ENCODE measurements at places on chromosomes 16 and 17. TPM values are rescaled to one million over a fixed set of nuclear protein-coding genes. Genes with fewer than 3 reads are reported as not detected.
A peak's percentile ranks its signal among the peaks of the same experiment; 100 is the strongest.

The DHRS7C gene
- total RNA-seq = 0.24 TPM

DNA sequence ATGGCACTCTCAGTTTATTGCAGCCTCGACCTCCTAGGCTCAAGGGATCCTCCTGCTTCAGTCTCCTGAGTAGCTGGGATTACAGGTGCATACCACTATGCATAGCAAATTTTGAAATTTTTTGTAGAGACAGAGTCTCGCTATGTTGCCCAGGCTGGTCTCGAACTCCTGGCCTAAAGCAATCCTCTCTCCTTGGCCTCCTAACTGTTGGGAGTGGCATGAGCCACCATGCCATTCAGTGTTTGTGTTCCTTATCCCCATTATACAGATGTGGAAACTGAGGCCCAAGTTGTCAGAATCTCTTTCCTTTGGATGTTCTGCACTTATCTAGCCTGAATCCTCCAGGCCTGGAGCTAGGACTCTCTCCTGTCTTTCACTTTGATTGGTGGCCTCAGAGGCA is 40.8 kb upstream of the NKD1 start:
- no peak for DNase-seq

DNA sequence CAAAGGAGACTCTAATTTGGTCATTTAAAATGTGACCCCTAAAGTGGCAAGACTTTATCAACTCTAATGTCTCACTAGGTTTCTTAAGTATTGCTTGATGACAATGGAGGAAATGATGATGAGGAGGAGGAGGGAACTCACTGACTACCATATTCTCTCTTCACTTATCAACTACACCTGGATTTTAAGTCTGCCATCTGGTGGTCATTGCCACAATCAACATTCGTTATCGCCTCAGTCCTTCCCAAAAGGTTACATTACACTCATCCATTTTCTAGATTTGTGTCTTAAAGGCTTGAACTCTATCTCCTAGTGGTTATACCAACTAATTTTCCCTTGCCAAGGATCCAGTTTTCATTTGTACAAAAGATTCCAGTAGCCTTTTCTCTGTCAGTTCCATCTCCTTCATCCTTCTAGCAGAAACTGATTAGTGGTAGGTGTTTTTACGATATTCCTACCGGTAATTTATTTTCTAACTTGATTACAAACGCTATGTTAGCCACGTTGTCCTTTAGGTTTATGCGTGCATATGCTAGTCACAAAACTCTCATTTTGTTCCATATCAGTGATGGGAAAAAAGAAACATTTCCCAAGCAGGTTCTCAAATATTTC is 114.6 kb upstream of the NOG start:
- DNase-seq = peak; percentile 31

DNA sequence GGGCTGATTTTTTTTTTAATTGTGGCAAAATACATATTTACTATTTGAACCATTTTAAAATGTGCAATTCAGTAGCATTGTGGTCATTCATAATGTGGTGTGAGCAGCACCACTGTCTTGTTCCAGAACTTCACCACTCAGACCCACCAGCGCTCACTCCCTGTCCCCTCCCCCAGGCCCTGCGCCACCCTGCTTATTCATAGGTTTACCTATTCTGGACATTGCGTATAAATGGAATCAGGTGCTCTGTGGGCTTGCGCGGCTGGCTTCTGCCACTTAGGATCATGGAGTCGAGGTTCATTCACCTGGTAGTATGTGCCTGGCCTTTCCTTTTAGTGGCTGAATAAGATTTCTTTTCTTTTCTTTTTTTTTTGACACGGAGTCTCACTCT is 59.4 kb downstream of the NT5M start:
- no peak for DNase-seq

DNA sequence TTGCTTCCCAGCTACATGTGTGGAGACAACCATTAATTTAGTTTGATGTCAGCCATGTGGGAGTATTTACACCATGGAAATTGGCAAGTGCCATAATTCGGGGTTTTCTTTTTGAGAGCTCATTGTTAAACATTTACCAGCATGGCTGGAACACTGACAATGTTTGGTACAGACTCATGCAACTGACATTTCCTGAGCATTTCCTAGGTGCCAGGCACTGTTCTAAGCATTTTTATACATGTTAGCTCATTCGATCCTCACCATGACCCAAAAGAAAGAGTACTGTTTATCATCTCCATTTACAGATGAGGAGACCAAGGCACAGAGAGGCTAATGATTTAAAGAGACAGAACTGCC is 86.9 kb downstream of the FOXL1 start:
- no peak for DNase-seq

- no peak for DNase-seq
Observed at GRCh38 chr17:22300731-22301352, 608.5 kb downstream of the KCNJ18 start.

GRCh38 chr17:38926293-38927070 is 1.1 kb downstream of the LASP1NB start:
- DNase-seq = no peak

The CTU2 gene
- 14.7 TPM for total RNA-seq

DNA sequence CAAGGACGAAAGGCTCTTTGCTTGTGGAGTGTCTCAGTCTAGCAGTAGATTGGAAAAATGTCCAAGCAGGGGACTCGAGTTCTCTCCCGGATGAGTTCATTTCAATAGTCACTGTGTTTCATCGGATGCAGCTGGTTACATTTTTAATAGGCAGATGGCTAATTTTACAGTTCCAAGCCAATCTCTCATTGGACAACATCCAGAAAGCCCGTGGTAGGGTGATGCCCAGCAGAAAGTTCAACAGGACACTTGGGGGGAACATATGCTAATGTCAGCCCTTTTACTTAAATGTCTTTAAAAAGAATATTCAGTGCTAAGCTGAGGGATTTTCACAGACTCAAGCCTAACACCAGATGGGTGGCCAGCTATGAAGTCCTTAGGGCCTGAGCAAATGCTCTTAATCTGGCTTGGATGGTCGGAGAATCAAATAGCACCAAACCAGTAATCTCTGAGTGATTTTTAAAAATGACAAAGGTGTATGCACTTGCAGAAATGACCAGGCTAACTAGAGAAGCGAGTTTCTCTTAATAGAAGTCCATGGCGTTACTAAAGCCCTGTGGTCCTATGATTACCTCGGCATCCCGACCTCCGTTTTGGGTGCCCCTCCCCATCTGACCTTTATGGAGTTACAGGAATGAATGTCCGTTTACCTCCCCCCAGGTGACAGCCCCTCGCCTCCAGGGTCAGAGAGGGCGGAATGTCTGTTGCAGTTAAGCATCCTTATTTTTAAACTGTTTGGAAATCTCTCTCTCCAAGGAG is 289.2 kb upstream of the SALL1 start:
- DNase-seq = no peak

The ZFP90 gene
- 17.9 TPM for total RNA-seq

- no peak for DNase-seq
Observed at GRCh38 chr16:66911112-66911511, 7.6 kb downstream of the CDH16 start.

The KCNJ18 gene
- total RNA-seq = not detected

The ST6GALNAC1 gene
- total RNA-seq = 1.4 TPM

- no peak for DNase-seq
Observed at GRCh38 chr16:3256866-3257465, 533 bp upstream of the MEFV start.

The KCNG4 gene
- total RNA-seq = not detected

- DNase-seq = no peak
Observed at GRCh38 chr17:42669977-42670788, 6.6 kb downstream of the PLEKHH3 start.

- DNase-seq = no peak
Observed at GRCh38 chr16:76749780-76750375, 441.1 kb upstream of the MON1B start.

The TBC1D28 gene
- total RNA-seq = not detected

DNA sequence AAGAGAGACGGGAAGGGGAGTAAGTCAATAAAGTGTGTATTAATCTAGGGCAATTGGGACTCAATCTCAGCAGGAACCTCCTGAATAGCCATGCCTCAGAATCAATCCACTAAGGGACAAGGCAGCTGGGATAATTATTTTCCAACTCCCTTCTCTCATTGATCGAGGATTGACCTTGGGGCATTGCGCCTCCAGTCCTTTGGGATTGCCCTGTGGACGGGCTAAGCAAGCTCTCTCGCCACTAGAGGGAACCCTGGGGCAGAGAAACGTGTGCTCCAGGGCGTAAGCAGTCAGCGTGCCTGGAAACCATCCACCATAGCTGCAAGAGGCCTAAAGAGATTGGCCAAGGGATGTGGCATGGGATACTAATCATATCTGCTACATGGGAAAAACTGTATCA is 53.9 kb upstream of the ERCC4 start:
- DNase-seq = no peak

- DNase-seq = no peak
Observed at GRCh38 chr16:4548124-4548523, 8.0 kb upstream of the C16orf96 start.

DNA sequence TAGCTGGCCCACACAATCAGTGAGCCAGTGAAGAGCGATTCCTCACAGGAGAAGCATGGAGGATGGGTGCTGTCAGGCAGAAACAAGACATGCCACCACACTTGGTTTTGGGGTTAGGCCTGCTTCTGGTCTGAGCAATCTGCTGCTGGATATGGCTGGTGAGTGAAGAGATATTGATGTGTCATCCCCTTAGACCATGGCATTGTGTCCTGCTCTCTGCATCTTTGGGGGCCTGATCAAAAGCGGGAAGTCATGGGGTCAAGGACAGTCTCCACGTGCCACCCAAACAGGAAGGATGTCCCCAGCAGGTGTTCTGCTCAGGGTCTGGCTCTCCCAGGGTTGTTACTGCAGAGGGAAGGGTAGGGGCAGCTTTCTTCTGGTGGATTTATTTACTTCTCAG is 140.7 kb downstream of the PRKCB start:
- no peak for DNase-seq

- DNase-seq = no peak
Observed at GRCh38 chr17:40958086-40958953, 8.4 kb downstream of the KRT39 start.

All from thymus (tissue), 14 donors.